ENCODE measurements at places on chromosomes 12 and 14.

DNA sequence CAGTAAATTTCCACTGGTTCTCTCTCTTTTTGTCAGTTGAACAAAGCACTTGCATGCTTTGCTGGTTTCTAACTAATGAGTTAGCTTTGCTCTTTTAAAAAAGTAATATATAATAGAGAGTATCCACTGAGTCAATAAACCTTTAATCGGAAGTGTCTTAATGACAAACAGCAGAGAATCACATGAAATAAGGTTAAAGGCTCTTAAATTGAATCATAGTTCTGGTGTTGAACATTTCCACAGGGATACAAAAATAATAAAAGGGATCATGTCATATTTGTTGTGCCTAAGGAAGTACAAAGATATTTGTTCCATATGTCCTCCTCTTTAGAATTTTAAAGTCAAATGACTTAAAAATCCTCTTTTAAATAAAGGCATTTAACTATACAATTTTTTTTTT is 362.6 kb downstream of the LRIG3 start:
- DNase-seq, result no peak

DNA sequence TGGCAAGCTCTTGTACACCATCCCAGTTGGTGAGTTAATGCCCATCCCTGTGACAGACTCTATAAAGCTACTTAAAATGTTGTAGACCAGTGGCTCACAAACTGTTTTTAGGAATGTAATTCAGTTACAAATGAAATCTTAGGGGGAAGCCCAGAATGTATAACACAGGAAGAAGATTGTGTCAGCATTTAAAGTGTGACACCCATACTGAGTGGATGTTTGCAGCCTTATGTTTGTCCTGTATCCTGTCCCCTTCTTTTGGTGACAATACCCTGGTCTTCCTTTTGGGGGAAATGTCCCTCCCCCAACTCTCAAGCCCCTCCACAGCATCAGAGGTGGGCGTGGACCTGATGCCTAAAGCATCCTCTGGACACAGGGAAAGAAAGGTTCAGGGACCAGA is 47.6 kb upstream of the FAM222A start:
- DNase-seq, result no peak

DNA sequence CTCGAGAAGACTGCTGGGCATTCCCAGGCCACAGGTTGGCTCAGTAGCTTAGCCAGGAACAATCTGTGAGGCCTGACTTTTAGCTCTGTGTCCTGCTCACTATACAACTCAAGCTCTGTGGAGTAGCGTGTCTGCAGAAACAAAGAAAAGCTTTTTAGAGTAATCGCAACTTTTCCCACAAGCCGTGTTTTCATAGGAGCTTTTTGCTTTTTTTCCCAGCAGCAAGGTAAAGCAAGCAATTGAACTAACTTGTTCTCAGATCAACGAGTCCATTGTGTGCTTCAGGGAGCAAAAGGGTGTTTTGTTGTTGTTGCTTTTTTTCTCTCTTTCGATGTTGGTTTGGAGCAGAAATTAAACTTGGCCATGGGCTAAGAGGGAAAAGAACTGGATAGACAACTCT is 97.3 kb upstream of the BCL2L14 start:
- no peak for DNase-seq

DNA sequence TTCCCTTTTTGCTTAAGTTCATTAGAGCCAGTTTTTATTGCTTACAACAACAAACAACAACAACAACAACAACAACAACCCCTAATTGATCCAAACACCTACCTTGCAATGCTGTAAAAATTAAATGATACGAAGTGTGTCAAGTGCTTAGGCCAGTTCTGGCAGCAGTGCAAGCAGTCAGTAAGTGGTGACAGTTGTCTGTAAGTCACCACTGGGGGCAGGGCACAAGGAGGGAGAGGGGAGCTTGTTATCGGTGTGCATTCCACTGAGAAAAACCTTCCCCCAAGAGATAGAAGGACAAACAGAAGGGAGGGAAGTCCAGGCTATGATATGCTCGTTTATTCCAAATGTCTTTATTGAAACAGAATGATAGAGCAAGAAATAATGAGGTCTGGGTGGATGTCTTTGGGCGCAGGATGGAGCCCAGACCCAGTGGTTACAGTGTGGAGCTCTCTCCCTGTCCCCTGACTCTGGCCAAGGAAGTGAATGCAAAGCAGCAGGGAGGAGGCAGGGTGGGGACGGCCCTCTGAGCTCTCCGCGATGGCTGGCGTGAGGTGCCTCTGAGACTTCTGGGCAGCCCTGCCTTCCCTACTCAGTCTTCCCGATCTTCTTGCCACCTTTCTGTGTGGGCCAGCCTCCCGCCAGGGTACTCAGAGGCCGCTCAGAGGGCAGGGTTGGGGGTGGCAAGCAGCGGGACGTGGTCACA is 6.5 kb downstream of the SLC22A17 start:
- no peak for DNase-seq

DNA sequence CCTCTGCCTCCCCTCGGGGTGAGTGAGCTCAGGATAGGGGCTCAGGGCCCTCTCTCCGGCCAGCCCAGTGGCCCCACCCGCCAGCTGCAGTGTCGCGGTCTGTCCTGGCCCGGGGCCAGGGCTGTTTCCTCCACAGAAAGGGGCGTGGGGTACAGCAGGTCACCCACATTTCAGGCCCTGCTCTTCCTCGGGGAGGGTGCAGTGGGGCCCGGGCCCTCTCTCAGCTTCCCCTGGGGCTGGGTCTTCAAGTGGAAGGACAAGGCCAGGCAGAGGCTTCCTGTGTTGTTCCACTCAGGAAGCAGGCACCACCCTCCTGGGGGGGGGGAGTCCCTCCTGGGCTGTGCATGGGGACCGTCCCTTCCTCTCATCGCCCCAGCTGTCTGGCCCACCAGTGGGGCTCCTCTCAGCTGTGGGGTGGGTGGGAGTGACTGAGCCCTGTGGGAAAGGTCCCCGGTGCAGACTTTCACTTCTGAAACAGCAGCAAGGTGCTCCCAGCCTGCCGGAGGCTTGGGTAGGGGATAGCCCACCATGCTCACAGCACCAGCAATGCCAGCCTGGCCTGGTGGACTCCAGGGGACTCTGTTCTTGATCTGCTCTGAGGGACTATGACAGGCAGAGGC is 3.7 kb downstream of the GPR132 start:
- peak; percentile 33 for DNase-seq

GRCh38 chr12:118061873-118062843 is 1.2 kb upstream of the WSB2 start:
- no peak for DNase-seq

- no peak for DNase-seq
Observed at GRCh38 chr14:50303744-50304471, 8.1 kb downstream of the L2HGDH start.

DNA sequence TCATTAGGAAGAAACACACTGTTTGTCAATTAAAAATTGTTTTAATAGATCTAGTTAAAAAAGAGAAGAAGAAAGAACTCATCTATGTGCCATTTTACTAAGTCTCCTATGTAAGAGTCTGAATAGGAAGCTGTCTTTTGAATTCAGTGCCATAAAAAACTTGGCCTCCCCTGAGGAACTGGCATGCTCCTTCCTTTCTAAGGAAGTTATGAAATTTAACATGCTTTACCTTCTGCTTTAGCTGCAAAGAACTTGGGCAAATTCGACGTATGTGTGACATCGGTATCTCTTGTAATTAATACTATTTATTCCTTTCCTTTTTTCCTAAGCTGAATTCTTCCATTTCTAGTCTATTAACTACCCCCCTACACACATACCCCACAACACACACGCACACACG is 12.5 kb downstream of the TM7SF3 start:
- DNase-seq, result no peak

DNA sequence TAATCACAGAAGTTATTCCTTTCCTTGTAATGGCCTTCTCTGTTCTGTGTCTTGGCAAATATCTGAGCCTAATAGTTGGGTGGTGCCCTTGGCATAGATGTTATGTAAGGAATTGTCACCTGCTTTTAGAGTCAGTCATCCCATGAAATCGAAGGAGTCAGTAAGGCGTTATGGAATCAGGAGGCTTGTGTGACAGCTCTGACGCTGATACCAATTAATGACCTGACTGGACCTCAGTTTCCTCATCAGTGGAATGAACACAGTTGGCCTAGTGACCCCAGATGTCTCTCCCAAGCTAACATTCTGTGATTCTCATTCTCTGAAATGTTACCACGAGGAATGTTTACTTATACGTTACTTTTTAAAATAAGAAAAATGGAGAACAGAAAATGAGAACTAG is 32.1 kb downstream of the TXNRD1 start:
- DNase-seq, result no peak

- no peak for DNase-seq
Observed at GRCh38 chr12:5873281-5873919, 71.7 kb downstream of the ANO2 start.

DNA sequence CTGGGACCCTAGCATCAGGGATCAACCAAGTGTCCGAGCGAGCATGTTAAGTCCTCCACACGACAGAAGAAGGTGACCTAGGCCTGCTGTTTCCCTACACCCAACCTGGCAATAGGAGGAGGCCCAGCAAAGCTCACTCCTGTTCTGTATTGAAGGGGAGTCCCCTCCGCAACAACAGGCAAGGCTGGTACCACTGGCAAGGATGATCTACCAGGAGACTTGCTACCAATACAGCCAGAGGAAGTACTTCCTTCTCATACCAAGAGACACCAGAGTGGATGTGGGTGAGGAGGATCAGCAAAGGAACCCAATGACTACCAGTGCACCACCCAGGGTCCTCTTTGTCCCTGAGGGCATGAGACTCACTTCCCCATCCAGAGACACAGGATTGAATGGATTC is 4.9 kb downstream of the KLRC1 start:
- DNase-seq, result no peak

DNA sequence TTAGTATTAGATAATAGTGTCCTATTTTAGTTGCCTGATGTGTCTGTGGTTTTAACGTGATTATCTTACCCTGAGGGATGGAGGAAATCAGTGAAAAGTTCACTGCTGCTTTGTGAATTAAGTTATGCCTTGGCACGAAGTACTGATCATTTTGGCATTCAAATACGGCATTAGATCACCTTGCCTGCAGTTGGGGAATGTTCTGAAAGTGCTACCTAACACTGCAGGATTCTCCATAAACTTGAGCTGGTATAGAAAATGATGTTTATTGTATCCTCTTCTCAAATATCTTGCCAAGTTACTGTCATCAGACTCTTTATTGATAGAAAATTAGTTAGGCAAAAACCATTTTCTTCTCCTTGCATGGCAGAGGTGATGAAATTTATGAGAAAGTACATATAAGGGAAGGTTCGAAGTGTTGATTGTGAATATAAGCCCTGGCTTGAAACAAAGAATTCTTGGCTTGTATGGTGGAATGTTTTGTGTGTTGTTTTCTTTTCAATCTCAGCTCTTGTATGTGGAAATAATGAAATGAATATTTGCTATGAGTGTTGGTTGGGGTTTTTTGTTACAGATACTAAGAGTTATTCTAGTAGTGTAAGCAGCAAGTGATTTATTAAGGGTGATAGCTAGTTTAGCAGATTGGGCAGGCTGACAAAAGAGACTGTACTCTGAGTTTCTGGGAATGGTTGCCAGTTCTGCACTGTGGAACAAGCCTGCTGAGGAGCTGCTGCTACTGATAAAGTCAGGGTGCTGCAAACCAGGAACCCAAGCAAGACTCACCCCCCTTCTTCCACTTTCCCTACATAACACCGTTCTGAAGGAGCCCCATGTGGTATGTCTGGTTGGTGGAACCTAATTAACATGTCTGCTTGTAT is 448.3 kb downstream of the PCNX1 start:
- DNase-seq, result no peak

DNA sequence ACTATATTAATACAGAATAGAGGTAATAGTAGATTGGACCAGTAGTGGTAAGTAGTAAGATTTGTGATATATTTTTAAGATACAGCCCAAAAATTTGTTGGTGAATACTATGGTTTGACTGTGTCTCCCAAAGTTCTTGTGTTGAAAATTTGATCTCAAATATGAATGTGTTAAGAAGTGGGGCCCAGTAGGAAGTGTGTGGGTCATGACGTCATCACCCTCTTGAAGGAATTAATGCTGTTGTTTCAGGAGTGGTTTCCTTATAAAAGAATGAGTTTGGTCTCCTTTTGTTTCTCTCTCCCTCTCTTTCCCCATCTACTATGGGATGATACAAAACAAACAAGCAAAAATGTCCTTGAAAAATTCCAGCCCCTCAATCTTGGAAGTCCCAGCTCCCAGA is 16.3 kb downstream of the LUM start:
- DNase-seq, result no peak

DNA sequence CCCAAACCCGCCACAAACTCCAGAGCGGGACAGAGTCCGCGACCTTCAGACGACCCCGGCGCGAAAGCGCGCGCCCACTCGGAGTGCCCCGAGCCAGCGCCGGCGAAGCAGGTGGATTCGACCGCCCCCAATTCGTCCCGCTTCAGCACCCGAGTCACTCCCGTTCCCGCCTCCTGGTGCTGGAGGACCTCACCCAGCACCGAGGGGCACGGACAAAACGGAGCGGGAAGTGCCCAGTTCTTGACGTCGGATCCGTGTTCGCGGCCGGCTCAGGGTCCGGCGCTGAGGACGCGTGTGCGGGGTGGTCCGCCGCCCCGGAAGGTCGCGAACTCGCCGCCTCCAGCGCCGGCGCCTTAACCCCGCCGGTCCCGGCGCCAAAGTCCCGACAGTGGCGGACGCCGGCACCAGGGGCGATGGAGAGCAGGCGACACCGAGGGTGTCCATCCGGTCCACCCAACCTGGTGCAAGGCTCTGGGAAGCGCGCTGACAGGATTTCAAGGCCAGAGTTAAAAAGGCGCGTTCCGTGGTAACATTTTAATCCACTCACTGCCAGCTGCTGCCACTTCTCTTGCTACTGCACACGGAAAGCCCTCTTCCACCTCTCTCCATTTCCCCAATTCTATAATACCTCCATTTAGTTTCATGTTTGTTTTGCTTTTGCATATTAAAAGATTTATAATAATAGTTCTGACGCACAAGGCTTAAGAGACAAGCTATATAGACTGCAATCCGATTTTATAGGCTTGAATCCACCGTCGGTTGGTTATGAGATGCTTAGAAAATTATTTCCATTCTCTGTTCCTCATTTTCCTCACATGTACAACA is 240.0 kb upstream of the CPNE8 start:
- no peak for DNase-seq

DNA sequence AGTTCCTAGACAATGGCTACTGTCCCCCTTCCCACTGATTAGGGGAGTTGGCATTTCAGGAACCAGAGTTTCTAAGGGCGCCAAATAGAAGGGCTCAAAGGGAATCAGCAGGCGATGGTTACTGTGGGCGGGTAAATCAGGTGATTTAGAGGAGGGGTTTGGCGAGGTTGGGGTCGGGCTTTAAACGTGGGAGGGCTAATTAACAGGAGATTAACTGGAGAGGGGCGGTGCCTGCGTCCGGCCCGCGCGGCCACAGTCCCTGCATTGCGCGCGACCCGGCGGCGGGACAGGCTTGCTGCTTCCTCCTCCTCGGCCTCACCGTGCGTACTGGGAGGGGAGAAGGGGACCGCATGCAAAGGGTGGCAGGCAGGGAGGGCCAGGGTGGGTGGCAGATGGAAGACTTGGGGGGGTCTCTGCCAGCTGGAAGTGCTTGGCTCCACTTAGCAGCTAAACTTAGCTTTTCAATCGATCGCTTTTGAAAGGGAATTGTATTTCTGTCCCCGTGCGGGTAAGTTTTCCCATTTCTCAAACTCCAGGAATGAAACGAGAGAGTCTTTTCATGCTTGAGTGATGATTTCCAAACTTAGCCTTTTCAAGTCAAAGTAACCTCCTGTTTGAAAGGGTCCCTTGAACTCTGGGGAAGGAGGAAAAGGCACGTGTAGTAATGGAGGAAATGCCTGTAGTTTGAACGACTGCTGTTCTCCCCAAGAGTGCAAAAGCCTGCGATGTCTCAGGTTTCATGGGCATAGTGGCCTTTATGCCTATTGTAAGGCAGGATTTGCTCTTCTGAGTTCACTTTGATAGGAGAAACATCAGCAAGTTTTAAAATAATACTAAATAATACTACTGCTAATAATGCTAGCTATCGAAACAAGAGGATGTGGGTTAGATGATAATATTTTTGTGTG is at the start of gene MGST1:
MGST1 (plus strand) TSS at position 255 of the 908 bp plus-strand sequence. CDS start 6,608 bp downstream, outside the sequence.
- no peak for DNase-seq

GRCh38 chr14:61099216-61099835 is 118.3 kb downstream of the SLC38A6 start:
- no peak for DNase-seq

Measured in CD4-positive, CD25-positive, alpha-beta regulatory T cell (primary cell).